Heart left ventricle (tissue), 16 donors: ENCODE measurements at places on chromosomes 4 and X. TPM values are rescaled to one million over a fixed set of nuclear protein-coding genes. Genes with fewer than 3 reads are reported as not detected.

DNA sequence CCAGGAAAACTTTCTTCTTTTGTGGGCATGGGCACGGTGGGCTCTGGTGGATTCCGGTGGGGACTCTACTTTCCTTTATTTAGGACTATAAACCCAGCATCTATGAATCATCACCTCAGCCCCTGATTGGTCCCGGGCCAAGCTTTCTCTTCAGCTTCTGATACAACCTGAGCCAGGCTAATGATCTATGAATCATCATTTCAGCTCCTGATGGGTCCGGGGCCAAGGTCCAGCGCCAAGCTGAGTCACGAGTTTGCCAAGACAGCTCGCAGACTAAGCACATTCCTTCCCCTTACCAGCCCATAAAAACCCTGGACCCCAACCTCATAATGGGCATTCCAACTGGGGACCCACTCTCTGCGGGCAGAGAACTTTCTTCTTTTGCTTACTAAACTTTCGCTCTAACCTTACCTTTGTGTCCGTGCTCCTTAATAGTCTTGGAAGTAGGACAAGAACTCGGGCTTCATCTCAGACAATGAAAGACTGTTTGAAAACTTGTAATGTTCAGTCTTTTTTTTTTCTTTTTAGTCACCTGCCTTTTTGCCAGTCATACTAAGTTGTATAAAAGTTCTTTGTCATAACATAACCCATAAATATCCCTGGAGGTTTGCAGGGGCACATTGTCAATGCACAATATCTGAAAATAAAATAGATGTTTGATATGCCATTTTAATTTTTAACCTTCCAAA is 904.9 kb upstream of the EPHA5 start:
- DNase-seq: no peak

GRCh38 chrX:38639730-38640129 is 78.4 kb downstream of the TSPAN7 start:
- DNase-seq: no peak

DNA sequence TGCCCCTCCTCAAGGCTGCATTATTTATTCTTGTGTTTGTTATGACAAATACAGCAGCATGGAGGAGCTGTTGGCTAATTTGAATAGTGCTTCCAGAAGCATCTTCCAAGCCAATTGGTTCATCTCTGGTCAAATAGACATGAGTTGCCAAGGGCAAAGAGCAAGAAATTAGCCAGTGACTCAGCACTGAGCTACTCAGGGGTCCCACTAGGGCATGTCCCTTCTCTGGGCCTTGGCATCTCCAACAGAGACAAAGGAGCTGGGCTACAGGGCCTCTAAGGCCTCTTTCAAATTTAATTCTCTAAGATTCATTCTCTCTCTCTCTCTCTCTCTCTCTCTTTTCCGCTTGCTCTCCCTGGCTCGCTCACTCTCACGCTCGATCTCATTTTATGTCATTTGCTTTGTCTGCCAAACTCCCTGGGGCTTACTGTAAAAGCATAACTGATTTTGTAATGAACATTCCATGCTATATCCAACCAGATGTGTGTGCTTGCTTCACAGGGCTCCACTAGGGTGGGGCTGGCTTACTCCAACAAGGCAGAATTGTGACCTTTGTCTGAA is 86.7 kb upstream of the MAGEA4 start:
- no peak for DNase-seq

DNA sequence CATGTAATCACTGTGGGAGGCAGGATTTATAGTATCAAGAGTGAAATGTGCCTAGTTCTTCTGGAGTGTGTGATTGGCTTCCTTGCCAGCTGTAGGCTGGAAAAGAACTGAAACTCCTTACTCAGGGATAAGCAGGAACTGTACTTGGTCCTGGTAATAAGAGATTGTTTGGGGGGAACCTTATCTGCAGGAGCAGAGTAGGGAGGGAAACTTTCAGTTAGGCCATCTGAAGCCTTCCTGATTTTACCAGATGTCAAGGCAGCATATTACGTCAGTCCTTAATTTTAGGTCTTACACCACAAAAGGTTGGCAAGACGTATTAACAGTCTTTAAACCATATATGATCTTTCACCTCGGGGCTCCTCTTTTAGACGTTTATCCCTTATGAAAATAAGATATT is 231.5 kb upstream of the FMR1 start:
- DNase-seq: no peak

- DNase-seq: no peak
Measured at GRCh38 chr4:7645158-7645557, 210.4 kb upstream of the PSAPL1 start.

- no peak for DNase-seq
Measured at GRCh38 chrX:39883666-39884065, 214.1 kb downstream of the BCOR start.

DNA sequence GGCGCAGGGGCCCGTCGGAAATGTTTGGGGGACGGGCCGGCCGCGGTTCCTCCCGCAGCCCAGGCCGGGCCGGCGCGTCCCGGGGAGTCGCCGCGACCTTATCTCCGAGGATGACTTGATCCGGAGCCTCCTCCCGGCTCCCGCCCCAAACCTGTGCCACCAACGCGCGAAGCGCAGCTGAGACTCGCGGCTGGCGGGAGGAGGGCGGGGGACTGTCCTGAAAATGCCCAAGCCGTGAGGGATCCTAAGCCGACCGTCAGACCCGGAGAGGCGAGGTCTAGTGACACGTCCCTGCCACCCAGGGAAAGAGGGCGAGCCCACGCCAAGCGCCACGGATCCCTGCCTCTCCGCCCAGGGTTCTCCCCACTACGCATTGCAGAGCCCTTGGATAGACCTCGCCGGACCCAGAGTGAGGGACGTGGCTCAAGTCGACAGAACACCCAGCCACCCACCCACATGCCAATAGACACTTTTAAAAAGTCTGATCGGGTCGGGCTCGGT is 26.9 kb downstream of the UTP14A start:
- DNase-seq: peak; percentile 32

GRCh38 chrX:131778269-131779218 is 234.7 kb downstream of the OR13H1 start:
- DNase-seq: no peak

GRCh38 chr4:45188501-45188900 is 462.1 kb upstream of the GNPDA2 start:
- DNase-seq: no peak

DNA sequence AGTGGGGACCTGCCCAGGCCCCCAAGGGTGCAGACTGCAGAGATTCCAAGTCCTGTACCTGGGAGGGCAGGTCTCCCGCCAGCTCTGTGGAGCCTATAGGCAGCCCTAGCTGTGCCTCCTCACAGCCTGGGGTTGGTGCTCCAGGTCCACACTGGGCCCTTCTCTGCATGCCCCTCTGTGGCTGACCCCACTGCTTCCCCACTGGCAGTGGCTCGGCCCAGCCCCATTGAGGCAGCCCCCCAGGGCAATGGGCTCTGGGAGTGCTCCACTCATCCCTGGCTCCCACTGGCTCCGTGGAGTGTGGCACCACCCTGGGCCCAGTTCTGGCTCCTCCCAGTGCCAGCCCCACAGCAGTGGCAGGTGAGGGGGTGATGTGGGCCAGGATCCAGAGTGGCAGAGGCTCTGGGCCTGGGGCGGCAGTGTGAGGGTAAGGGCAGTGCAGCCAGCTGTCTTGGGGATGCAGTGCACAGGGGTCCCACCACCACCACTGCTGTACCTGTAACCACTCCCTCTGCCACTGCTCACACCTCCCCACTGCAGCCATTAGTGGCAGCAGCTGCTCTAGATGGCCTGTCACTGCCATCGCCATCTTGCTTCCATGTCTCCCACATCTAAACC is 312.2 kb downstream of the GPM6A start:
- DNase-seq: no peak

DNA sequence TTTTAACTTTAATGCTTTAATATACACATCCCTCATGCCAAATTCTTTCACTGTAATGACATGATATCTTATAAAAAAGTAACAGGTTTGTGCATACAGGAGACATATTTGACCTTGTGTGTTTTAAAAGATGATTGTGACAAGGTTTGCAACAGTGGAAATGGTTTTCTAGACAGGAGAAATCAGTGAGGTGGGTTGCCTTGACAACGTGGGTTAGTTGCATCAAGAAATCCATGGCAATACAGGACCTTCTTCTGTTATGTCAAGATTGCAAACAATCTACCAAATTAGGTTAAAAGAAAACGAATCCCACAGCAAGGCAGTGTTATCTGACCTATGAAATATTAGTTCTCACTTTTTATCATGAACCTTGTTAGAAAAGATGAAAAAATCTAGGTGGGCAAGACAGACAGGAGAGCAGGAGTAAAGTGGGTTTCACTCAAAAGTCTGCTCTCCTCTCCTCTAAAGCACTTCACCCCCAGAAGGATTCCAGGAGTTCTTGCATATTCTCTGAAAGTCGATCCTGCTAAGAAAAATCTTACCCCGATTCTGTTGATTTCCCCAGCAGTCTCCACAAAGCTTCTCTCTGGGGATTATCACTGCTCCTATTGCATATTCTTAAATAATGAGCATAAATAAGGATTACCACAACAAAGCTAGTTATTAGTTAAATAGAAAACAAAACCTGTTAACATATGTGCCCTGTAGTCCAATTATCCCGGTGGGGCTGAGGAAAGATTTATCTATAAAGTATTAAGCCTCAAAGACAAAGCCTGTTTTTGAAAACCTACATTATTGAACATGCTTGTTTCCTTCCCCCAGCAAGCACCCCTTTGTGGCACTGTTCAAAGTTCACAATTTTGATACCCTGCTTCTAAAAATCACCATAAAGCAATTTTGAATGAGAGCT is 71.0 kb downstream of the TMA16 start:
- no peak for DNase-seq

DNA sequence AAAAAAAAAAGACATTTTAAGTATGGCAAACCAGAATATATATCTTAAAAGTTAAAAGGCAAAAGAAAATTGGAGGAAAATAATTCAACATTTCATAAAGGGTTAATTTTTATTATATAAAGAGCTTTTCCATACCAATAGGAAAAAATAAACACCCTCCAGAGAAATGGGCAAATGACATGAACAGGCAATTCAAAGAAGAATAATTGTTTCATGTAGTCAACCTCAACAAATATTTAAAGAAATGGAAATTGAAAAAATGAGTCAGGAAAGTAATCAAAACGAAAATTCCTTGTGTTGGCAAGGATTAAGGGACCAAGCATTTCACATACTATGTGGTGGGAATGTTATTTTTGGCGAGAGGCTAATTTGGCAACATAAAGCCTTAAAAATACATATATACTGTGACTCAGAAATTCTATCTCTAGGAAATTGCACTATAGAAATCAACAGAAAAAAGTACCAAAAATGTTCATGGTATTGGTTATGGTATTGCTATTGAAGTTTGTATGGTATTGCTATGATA is 87.6 kb downstream of the HAUS3 start:
- DNase-seq: no peak

- DNase-seq: no peak
Measured at GRCh38 chr4:185825737-185826136, 13.7 kb upstream of the SORBS2 start.

GRCh38 chr4:182240161-182241130 is 2.8 kb upstream of the TENM3 start:
- DNase-seq: no peak

DNA sequence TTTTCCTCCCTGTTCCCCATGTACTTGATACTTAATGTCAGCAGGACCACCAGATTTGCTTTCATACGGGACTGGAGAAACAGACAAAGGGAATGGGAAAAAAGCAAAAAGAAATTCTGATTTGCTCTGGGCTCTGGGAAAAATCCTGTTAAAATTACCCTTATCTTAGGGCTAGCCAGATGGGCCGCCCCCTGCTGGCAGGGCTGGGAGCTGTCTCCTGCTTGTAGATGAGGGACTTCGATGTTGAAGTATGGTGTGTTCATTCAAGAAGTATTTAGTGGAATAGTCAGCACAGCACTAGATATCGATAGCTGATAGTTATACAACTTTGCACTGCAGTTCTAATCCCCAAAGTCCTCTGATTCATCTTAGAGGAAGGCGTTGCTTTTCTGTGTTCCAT is 45.8 kb downstream of the BCORL1 start:
- peak; percentile 28 for DNase-seq

- DNase-seq: no peak
Measured at GRCh38 chr4:119564106-119564505, 64.5 kb downstream of the PDE5A start.

DNA sequence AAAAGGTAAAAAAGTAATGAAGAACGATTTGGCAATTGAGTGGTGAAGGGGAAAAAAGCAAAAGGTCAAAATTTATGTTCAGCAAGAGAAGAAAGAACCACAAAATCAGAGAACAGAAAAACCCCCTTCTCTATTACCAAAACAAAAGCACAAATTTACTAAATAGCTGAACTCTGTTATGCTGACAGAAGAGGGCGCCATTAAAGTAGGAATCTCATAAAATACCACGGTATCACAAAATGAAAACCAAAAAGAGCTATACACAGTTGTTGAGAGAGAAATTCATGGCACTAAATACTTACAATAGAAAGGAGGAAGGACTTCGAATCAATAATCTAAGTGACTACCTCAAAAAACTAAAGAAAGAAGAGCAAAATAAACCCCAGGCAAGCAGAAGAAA is 69.6 kb upstream of the CXorf66 start:
- no peak for DNase-seq

DNA sequence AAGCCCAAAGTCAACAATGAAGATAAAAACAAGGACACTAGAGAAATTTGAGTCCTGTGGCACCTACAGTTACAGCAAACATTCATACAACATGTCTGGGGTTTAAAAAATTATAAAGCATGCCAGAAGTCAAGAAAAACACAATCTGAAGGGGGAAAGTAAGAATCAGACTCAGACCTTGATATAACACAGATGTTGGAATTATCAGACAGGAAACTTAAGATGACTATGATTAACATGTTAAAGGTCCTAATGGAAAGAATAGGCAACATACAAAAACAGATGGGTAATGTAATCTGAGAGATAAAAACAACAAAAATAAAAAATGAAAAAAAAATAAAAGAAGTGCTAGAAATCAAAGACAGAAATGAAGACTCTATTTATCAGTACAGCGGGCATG is 446.5 kb downstream of the SPRY1 start:
- DNase-seq: no peak

- no peak for DNase-seq
Measured at GRCh38 chr4:176191974-176192373, 3.4 kb downstream of the SPATA4 start.

MAGEB1 gene
- not detected for polyA plus RNA-seq

CSN1S1 gene
- not detected for polyA plus RNA-seq

SAGE1 gene
- polyA plus RNA-seq: not detected

RPL34 gene
- 2,830 TPM for polyA plus RNA-seq

SPANXN2 gene
- polyA plus RNA-seq: not detected

SPANXD gene
- not detected for polyA plus RNA-seq

CT45A3 gene
- polyA plus RNA-seq: not detected

TCEAL7 gene
- 3.1 TPM for polyA plus RNA-seq

NUDT10 gene
- 0.34 TPM for polyA plus RNA-seq

TASL gene
- 0.15 TPM for polyA plus RNA-seq

GAGE1 gene
- not detected for polyA plus RNA-seq

NPY5R gene
- polyA plus RNA-seq: 0.11 TPM
